ENCODE measurements at places on chromosomes 12 and 14. TPM values are rescaled to one million over a fixed set of nuclear protein-coding genes. Genes with fewer than 3 reads are reported as not detected.

Gene TNS2
- 0.35 TPM for polyA plus RNA-seq

DNA sequence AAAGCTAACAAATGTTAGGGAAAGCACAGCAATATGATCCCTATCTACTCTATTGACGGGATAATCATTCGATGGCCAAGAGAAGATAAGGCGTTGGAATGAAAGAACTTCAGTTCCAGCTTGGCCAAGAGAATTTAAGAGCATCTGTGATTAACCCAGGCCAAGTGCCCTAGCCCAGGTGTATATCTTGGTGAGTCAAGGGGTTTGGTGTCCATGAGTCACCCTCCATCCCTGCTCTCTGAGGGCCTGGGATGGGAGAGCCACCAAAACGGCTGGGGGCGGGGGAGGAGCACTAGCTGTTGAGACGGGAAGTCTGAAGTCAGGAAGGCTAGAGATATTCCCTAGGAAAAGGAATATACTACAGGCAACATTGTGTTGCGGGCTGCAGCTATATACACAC is 13.0 kb downstream of the TBPL2 start:
- no peak for DNase-seq

Gene SRRM4
- polyA plus RNA-seq, result not detected

Gene MTA1
- polyA plus RNA-seq, result 6.1 TPM
